NCI-H1436 (cell line): ENCODE measurements at places on chromosomes 2 and 18.

DNA sequence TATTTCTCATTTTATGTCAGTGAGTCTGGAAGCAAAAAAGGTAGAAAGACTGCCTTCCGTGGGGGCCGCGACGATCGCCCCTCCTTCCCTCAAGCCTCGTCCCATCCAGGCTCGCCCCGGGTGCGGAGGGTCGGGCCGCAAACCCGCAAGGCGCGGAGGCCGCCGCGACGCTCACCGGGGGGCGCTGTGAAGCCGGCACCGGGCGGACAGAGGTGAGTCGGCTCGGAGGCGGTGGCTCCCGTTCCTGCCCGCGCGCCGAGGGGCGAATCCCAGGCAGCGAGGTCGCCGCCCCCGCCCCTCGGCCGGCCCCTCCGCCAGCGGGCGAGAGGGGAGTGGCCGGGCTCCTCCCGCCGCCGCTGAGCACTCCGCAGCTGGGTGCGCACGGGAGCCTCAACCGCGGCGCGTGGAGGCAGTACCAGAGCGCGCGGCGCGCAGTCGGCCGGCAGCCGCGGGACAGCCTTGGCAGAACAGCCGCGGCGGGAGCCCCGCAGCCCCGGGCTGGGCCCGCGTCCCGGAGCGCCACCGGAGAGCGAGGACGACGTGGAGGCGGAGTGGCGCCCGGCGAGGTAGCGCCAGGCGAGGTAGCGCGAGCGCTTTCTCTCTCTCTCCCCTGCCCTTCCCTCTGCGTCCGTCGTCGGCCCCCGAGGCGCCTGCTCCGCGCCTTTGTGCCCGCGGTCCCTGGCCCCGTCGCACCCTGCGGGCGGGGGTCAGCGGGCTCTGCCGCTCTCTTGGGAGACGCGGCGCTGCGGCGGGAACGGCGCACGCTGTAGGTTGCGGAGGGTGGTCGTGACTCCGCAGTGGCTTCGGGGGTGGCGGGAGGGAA is at the start of gene MYO1B:
Gene MYO1B, plus strand, starts transcription at position 359 of the 823 bp plus-strand sequence. CDS start 31,492 bp downstream, outside the sequence.
- peak; percentile 82 for DNase-seq

DNA sequence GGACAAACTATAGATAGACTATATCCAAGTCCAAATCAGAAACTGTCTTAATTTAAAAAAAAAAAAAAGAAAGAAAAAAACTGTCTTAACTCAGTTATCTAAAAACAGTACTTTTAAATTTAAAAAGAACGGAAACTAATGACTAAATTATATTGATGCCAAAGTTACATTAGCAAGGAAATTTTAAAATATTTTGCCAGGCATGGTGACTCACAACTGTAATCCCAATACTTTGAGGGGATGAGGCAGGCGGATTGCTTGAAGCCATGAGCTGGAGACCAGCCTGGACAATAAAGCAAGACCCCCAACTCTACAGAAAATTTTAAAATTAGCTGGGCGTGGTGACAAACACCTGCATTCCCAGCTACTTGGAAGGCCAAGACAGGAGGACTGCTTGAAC is 30.9 kb downstream of the MEMO1 start:
- DNase-seq = no peak

DNA sequence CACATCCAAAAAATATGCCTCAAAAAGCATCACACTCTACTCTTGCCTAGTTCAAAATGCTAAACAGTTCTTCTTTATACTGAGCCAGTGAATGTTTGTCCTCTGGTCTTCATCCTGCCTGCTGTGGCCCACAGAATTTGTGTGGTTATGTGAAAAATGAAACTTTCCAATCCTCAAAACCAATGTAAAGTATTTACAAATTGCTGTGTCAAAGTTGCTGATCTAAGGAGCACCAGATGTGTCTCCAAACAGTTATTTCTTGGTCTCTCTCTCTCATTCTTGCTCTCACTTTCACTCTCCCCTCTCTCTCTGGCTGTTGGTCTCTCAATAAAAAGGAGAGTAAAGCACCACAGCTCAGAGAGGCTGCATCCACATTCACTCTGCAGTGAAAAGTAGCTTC is 23.0 kb downstream of the EPHA4 start:
- DNase-seq = no peak

GRCh38 chr18:213966-214365 is 53.9 kb downstream of the THOC1 start:
- no peak for DNase-seq

DNA sequence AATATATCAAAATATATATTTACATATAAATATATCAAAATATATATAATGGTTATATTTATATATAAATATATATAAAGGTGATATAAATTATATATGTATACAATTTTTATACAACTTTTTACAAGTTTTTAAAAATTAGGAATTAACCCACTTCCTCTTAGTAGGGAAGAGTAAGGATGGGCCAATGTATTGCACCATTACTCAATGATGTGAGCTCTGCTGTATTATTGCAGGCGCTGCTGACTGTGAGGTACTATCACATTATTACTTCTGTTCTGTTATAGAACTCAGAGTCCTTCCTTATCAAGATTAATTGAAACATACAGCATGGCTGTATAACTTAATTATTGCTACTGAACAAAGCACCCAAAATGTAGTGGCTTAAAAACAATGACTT is 46.0 kb downstream of the CCDC195 start:
- no peak for DNase-seq

GRCh38 chr2:26573241-26573925 is 67.8 kb downstream of the CIB4 start:
- DNase-seq = no peak

DNA sequence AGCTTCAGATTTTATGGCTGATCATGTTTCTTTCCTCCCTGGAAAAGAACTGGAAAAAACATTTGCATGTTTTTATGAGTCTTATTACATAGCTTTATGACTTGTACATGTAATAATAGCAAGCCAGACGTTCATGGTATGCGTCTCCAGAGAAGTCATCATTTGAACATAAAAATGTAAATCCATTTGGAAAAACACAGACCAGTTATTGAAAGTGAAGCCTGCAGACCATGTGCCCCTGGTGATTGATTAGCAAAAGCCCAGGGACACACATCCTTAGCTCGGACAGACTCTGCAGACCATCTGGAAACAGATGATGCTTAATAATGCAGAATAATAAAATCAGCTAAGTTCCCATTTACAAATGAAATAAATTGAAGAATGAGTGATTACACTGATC is 283.1 kb downstream of the TDRD15 start:
- no peak for DNase-seq

GRCh38 chr18:63078471-63078870 is 241.1 kb downstream of the BCL2 start:
- DNase-seq = no peak

DNA sequence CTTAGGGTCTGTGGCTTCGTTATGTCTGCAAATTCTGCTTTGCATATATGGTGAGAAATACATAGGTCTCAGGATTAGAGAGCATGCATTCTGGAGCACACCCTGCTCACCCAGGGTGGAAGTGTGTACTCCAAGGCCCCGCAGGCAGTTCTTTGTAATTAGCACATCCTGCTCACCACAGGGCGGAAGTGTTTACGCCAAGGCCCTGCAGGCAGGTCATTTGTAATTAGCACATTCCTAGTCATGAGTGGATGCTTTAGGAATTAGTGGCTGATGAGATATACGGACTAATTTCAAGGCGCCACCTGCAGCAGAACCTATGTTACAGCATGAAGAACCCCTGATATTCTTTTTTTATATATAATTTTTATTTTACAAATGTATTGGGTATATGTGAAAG is 4.2 kb downstream of the ALLC start:
- no peak for DNase-seq

GRCh38 chr18:43393174-43393573 is 115.9 kb upstream of the SYT4 start:
- DNase-seq = no peak

- peak; percentile 33 for DNase-seq
Observed at GRCh38 chr2:234577191-234577590, 80.3 kb upstream of the ARL4C start.

DNA sequence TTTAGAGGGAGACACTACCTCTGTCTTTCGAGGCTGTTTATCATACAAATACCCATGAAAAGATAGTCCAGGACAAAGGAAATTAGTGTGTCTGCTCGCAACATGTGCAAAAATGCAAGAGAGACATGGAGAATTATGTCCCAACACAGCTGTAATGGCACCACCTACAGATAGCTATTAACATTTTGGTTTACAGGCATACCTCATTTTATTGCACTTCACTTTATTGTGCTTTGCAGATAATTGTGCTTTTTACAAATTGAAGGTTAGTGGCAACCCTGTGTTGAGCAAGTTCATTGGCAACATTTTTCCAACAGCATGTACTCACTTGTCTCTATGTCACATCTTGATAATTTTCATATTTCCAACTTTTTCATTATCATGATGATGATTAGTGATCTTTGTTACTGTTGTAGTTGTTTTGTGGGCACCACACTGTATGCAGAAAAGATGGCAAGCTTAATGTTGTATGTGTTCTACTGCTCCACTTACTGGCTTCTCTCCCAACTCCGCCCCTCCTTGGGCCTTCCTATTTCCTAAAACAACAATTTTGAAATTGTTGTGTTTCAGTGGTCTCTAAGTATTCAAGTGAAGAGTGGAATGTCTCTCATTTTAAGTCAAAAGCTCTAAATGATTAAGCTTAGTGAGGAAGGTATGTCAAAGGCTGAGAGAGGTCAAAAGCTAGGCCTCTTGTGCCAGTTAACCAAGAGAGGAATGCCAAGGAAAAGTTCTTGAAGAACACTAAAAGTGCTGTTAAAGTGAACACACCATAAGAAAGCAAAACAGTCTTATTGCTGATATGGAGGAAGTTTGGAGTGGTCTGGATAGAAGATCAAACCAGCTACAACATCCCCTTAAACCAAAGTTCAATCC is 52.0 kb downstream of the ANKRD12 start:
- DNase-seq = no peak

- peak; percentile 62 for DNase-seq
Observed at GRCh38 chr18:36284671-36285295, 12.7 kb upstream of the FHOD3 start.

- no peak for DNase-seq
Observed at GRCh38 chr2:147603876-147604275, 241.0 kb upstream of the ACVR2A start.

DNA sequence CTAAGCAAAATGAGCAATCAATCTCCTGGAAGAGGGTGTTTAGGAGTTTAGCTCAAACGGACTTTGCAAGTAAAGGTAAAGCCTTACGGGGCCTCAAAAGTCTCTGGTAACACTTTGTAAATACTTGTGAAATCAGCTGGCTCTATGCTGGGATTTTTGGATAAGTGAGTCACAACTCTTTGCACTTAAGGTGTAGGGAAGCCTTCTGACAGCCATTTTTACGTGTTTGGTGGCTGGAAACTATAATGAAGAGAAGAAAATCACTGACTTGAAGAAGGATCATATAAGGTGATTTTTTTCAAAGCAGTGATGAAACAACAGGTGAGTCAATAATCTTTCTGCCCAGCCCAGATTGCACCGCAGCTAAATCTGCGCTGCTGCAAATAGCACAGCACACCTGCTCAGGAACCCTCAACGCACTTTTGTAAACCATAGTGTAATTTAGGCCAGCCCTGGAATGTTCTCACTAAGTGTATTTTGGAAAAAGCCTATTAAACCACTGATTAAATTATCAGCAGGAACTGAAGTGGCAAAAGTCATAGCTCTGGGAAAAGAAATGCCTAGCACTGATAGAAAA is 218.8 kb downstream of the AGPS start:
- DNase-seq = no peak

GRCh38 chr2:10400568-10400977 is 47.6 kb downstream of the ODC1 start:
- DNase-seq = no peak

DNA sequence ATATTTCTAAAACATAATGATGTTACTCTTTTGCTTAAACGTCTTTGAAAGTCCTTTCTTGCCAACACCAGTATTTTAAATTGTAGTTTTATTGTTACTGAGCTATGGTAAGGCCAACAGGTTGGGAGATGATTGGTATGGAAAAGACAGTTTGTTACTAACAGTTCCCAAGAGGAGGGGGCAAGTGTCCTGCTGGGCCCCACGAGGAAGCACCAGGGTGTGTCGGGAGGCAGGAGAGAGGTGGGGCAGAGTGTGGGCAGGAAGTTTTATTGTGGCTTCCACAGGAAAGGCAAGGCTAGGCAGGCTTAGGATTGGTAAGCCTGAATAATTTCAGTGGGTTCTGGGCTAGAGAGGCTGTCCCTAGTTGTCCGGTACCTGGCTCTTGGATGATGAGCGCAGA is 134.3 kb downstream of the SOCS6 start:
- DNase-seq = no peak

DNA sequence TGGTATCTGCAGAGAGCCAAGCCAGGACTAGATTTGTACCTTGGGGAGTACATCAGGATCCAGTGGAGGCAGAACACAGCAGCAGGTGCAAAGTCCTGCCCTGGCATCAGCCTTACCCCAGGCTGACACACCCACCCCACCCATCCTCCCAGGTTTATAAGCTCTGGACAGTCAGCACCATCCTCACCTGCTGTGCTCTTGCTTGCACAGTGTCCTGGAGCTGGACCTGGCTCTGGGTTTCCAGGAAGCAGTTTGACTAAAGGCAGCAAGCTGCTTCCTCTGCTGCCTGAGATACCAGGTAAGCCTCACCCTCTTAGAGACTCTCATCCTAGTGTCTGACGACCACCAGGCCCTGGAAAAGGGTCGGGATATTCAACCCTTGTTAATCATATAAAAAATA is at the start of gene SULT1C3:
Gene SULT1C3, plus strand, starts transcription at position 183 of the 400 bp plus-strand sequence. CDS start 7,227 bp downstream, outside the sequence.
- no peak for DNase-seq

DNA sequence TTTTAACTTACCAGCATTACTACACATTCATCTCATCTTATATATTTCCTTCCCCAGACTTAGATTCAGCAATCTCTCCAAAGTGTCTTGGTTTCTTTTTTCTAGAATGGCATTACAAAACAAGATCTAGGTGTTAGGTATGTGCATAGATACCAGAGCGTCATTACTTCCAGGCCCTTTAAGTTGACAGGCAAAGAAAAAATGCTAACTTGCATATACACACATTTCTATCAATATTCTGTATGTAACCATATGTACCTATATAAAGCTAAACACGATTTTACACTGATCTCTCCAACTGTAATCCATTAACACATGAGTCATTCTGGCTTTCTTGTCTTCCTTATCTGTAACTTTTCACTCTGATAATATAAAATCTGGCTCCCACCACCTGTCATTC is 503.8 kb upstream of the NRXN1 start:
- no peak for DNase-seq

GRCh38 chr2:113227698-113228097 is 51.0 kb downstream of the PAX8 start:
- DNase-seq = no peak

GRCh38 chr2:191636235-191636543 is 41.7 kb upstream of the NABP1 start:
- no peak for DNase-seq

GRCh38 chr18:52816121-52816520 is 476.1 kb downstream of the DCC start:
- no peak for DNase-seq

GRCh38 chr2:239156516-239157265 is 244.1 kb downstream of the HDAC4 start:
- no peak for DNase-seq

DNA sequence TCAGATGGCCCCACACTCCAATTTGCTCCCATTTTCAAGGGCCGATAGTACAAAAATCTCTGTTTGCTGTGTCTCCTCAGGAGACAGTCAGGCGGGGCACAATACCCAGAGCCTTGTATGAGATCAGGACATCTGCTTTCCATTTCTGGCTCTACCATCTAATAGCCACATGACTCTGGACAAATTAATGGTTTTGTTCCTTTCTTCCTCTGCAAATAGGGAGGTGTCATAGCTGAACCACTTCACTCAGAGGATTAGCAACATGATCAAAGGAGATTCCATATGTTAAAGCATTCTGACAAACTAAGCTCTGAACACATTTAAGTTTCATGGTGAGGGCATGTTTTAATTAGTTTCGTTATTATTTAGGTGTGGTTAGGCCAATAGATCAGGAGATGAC is 602.1 kb upstream of the SYT4 start:
- no peak for DNase-seq

GRCh38 chr18:44715842-44716241 is 35.2 kb downstream of the SETBP1 start:
- no peak for DNase-seq
